ENCODE measurements at places on chromosomes 11 and 22. TPM values are rescaled to one million over a fixed set of nuclear protein-coding genes. Genes with fewer than 3 reads are reported as not detected.

DNA sequence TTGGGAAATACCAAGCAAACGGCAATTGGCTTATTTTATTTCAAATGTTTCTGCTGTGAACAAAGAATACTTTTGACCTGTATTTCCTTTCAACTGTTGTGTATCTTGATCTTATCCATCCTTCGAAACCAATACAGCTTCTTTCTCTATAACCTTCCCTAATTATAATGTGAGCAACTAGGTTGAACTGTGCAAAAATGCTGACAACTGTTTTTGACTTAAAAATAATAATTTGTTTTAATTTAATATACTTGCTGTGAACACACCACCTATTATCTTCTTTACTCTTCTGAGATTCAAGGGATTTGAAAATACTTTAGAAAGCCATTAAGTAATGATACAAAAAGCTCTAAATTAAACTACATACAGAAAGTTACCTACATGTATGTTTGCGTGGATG lies 682.5 kb upstream of the CCDC179 start:
- no peak for DNase-seq

Gene OR52A1
- total RNA-seq, result not detected

DNA sequence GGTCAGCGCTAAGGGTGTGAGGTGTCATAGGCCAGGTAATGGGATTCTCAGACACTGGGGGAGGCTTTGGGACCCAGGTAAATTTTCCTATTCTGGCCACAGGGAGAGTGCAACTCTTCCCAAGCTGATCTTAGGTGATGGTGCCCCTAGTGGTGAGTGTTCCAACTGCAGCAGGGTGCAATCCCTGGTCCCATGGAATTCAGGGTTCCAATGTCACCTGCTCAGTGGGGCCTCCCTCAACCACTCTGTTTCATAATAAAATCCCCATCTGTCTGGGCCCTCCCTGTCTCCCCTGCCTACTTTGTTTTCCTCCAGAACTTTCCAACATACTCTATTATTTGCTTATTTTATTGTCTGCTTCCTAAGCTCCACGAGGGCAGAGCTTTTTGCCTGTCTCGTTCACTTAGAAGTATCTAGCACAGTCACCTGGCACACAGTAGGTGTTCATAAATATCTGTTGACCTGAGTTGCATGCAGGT lies 2.9 kb upstream of the SGSM1 start:
- peak; percentile 76 for DNase-seq

Gene SPON1
- 26.7 TPM for total RNA-seq

- no peak for DNase-seq
Observed at GRCh38 chr11:134582770-134583095, 170.7 kb upstream of the B3GAT1 start.

Gene CD6
- 1.0 TPM for total RNA-seq

Gene CCDC188
- not detected for total RNA-seq

Gene WT1
- total RNA-seq, result 1.0 TPM

DNA sequence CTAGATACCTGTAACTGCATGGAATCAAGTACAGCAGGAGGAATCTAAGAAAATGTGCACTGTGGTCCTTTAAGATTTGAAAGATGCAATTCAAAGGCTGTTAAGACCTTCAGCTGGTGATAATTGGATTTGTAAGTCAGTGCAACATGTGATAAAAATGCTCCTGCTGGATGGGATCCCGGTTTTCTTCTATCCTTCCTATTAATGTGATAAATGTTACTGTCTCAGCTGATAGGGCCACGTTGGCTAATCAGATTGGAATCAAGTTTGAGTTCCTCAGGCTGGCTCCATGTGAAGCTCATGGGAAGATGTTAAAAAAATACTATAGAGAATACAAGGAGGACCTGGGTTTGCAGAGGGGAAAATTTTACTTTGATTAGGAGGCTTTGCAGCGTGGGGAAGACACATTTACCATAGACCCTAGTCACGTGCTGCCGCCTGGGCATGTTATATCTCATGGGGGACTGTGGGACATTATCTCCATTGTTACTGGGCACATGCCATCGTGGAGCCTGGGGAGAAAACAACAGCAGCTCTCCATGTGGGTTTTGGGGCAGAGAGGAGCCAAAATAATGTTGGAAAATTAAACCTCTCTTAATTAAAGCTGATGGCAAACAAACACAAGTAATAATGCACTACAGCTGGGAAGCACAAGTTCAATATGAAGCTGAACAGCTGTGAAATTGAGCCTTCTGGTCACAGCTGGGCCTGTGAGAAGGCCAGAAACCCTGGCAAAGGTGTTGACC lies 652.5 kb downstream of the NTM start:
- no peak for DNase-seq

DNA sequence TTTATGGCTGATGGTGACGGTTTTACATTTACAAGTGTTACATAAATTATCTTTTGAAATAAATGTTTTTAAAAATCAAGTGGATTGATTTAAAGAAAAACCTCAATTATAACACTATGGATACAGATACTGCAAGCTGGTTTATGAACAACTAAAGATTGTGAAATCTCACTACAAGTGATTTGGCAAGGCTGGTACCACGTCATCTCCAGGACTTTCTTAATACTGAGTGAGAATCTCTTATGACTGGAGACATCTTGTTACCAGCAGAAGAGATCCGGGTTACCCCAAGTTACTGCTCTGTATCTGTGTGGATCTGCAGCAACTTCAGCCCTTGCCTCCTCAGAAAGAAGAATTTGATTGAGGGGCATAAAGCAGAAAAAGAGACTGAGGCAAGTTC lies 452.9 kb downstream of the MN1 start:
- peak; percentile 38 for DNase-seq

DNA sequence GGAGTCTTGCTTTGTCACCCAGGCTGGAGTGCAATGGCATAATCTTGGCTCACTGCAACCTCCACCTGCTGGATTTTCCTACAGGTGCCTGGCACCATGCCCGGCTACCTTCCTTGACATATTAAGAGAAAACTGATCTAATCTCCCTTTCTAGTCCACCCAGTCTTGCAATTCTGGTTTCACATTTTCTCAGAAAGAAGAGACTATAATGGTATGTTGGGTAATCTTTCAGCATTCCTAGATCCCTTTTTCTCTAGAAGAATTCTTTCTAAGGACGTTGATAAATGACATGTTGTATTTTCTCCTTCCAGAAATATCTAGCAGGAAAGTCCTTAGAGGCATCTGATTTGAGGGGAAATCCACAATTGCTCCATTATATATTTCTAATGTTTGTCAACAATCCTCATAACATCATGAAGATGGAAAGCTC lies 10.4 kb upstream of the HSPA8 start:
- peak; percentile 93 for DNase-seq

Gene LRRC74B
- total RNA-seq, result not detected

Measured in body of pancreas (tissue), 4 donors.